ENCODE measurements at places on chromosomes 6 and 20.

- DNase-seq, result no peak
These were observed 98.9 kb downstream of the PSMG4 start for GRCh38 chr6:3357678-3358077.

DNA sequence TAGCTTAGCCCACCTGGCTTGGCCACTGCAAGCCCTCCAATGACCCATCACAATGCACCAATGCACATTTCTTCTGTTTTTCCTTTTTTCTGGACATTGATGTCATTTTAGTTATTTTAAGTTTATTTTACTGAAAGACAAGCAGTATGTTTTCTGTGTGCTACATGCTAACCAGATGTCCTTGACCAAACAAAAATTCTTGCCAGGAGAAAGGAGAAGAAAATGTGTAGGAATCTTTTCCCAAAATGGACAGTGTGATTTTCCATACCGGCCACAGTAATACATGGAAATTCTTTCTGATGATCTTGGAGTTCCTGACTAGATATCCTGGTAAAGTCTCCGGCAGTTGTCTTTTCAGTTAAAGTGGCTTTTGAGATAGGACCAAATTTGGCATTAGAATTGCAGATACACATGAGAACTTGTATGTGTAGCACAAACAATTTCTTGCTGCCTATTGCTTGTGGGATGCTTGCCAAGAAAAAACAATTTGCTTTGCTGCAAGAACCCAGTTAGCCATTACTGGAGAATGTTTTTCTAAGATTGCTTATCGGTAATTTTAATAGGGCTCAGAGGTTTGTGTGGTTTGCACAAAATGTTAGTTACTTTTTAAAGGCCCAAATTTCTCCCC lies 696.5 kb upstream of the CITED2 start:
- no peak for DNase-seq

- no peak for DNase-seq
These were observed 44.1 kb upstream of the FNDC1 start for GRCh38 chr6:159125014-159125609.

GRCh38 chr6:40672087-40672486 lies 84.9 kb upstream of the LRFN2 start:
- DNase-seq, result no peak

DNA sequence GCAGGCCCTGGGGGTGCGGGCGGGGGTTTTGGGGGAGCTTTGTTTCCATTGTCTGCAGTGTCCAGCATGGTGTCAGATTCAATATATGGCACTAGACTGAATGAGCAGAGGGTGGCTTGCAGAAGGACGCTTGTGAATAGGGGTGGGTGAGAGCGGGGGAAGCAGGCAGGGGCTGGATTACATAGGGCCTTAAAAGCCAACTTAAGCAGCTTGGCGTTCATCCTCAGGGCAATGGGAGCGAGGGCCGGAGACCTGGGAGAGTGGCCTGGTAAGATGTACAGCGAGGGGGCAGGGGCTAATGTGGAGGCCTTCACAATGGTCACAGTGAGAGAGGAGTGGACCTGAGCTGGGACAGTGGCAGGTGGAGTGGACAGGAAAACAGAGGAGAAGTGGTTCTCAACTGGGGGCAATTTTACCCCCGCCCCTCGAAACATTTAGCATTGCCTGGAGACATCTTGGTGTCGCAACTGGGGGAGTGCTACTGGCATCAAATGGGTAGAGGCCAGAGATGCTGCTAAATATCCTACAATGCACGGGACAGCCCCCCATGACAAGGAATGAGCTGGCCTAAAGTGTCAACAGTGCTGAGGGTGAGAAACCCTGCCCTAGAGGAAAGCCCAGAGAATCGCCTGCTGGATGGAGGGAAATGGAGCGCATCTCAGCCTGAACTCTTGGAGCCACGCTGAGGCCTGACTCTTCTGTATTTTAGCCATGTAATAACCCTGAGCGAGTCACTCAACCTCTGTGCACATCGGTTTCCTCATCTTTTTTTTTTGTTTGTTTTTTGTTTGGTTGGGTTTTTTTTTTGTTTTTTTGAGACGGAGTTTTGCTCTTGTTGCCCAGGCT lies 15.1 kb upstream of the BAK1 start:
- no peak for DNase-seq

DNA sequence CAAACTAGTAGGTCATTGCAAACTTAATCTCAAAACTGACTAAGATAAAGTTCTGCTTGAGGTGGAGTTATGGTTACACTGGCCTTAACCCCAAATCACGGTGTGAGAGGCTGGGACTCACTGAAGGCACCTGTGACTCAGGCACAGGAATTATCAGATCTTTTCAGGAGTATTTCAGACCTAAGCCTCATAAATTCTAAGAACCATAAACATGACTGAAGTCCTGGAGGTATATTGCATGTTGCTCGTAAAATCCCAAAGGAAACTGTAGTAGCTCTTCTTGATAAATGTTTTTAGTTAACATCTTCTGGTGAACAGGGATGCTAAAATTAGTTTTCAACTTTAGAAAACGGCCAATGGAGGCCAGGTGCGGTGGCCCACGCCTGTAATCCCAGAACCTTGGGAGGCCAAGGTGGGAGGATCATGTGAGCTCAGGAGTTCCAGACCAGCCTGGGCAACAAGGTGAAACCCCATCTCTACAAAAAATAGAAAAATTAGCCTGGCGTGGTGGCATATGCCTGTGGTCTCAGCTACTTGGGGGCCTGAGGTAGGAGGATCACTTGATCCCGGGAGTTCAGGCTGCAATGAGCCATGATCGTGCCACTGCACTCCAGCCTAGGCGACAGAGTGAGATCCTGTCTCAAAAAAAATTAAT lies 36.5 kb downstream of the DZANK1 start:
- DNase-seq, result no peak

DNA sequence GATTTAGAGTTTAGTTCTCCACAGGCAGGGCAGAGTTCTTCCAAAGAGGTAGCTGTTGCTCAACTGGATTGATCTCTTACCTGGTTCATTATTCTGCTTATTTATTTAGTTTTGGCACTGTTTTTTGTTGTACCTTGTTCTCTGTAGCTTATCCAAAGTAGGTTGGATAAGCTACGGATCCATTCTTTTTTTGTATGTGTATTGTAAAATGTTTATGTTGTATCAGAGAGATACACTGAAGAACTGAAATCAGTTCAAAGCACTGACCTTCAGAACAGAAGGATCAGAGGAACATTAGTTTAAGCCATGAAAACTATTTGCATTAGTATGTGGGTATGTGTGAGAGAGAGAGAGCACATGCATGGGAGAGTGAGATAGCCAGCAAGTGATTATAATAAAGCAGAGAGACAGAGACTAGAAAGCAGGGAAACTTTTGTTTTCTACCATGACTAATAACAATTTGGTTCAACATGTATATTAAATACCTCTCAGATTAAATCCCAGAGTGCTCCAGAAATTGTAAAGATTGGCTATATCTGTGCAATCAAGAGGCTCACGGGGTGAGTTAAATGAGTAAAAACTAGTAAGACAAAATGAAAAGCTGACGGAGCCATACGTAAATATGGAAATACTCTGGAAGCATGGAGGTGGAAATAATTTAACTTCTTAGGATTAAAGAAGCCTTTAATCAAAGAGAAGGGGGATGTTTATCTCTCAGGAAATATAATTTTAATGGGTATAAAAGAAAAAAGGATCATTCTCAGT lies 40.2 kb downstream of the ITCH start:
- no peak for DNase-seq

- DNase-seq, result no peak
These were observed 61.6 kb upstream of the CEP85L start for GRCh38 chr6:118712969-118713368.

DNA sequence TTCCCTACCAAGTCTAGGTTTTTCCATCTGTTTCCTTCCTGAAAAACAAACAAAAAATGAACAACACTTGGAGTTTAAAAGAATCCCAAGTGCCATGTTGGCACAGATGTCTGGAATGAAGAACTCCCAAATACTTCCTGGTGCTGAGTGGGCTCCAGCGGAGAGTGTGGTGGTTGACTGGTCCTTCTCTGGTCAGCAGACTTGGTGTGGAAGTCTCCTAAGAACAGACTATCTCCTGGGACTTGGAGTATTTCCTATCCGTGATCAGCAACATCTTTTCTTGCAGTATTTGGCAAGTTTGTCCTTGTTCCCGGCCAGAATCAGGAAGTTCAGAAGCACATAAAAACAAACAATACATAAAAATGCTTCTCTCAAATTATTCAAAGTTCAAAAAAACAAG lies 154.1 kb downstream of the MTFR2 start:
- DNase-seq, result no peak

DNA sequence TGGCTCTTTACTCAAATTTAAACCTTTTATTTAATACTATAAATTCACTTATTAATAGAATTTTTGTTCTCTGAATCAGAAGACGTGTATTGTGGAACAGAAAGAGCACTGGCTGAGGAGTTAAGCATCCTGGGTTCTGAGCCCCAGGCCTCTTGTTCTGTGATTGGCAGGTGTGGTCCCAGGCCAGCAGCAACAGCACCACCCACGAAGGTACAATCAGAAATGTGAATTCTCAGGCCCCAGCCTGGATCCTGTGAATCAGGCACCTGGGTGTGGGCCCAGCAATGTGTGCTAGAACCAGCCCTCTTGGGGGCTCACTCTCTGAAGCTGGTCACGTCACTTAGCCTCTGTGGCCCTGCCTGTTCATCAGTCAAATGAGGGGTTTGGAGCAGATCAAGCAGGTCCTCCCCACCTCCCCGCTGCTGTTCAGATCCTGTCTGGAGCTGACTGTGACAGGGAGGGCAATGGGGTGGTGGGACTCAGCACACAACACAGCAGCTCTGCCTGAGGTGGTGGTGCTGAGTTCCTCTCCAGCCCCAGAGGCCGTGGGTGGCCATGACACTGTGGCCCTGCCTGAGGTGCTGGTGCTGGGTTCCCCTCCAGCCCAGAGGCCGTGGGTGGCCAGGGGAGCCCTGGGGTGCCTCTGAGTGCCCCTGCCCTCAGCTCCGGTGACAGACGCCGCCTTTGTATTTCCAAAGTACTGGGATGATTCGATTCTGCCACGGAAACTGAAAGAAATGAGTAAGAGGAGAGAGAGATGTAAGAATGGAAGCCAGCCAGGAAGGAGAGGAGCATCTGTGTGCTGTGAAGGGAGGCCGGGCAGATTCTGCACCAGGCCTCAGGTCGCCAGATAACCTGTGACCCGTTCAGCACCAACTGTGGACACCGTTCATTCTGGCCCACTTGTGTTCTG lies 41.6 kb upstream of the FRMD1 start:
- no peak for DNase-seq

GRCh38 chr6:90346729-90347128 lies 50.1 kb upstream of the BACH2 start:
- DNase-seq, result no peak

GRCh38 chr6:108714766-108715414 lies 133.3 kb upstream of the ARMC2 start:
- DNase-seq, result no peak

- no peak for DNase-seq
These were observed 90.4 kb downstream of the CD164 start for GRCh38 chr6:109291902-109292301.

GRCh38 chr20:47573559-47573958 lies 71.9 kb downstream of the NCOA3 start:
- DNase-seq, result no peak

GRCh38 chr6:37792457-37793033 lies 27.0 kb upstream of the ZFAND3 start:
- no peak for DNase-seq

DNA sequence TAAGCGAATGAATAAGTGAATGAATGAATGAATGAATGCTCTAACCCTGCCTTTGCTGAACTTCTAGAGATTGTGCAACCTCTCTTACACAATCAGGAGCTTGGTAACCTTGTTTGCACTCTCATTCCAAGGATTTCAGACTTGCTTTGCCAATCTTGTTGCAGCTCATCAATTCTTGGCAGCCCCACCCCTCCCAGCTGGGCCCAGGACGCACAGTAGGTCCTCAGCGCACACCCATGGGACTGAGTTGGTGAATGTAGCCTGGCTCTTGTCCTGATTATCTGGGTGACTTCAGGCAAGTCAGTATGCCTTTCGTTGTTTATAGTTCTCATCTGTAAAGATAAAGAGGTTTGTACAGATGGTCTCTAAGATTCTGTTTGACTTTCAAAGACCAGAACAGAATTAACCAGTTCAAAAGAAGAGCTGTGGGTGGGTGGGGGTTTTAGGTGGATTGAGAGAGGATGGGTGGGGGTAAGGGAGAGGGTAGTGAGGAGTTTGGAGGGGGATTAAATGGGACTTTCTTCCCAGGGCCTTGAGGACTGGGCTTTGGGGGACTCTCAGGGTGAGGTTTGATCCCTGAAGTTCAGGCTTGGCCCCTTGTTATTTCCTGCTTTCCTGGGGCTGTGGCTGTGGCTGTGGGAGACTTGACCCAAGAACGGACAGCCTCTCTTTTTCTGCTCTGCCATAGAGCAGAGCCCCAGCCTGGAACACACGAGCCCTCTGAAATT lies 33.2 kb downstream of the VEGFA start:
- DNase-seq, result no peak

- no peak for DNase-seq
These were observed 775.8 kb downstream of the MAFB start for GRCh38 chr20:39913274-39913673.

GRCh38 chr20:43752051-43752360 lies 25.2 kb upstream of the GTSF1L start:
- no peak for DNase-seq

DNA sequence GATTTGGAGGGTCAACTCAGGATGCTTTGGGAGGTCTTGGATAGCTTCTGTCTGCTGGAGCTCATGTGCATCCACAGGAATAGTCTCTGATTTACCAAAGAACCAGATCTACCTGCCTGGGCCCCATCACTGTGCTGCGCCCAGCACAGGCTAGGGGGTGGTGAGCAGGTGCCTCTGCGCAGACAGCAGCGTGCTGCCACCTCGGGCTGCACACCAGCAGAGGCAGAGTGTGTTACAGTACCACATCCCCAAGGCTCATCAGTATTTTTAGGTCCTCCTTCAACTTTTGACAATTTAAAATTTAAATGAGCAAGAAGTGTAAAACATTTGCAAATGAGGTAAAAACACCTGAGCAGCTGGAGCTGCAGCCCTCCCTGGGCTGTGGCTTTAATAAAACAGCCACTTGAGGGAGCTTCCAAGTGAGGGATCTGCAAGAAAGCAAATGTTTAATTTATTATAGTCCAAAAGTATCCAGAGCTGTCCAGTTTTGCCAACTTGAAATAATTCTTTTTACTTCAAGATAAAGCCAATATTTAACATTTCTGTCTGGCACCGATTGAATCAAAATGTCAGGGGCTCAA lies 324.9 kb downstream of the ZFAND3 start:
- no peak for DNase-seq

- DNase-seq, result no peak
These were observed 3.1 kb upstream of the POU3F2 start for GRCh38 chr6:98831057-98831958.

DNA sequence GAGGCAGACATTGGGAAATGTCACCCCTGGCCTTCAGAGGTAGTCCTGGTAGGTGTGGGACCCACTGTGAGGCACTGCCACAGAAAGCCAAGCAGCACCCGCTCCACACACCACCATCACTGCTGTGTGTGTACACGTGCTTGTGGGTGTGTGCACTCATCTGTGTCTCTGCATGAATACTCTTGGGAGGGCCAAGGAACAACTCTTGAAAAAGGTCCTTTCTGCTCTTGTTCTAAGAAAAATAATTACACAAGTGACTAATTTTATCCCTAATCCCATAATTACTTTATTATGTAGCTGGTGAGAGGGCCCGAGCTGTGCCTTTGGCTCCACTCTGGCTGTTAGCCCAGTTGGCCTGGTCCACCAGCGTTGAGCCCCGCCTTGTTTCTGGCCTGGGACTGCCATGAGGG lies 21.7 kb upstream of the EPB41L1 start:
- DNase-seq, result no peak

- DNase-seq, result no peak
These were observed 9.9 kb upstream of the BAK1 start for GRCh38 chr6:33589731-33590530.
